ENCODE measurements at places on chromosomes 4 and X.
A peak's percentile ranks its signal among the peaks of the same experiment; 100 is the strongest.

GRCh38 chrX:113512700-113513395, 672.2 kb upstream of the AMOT start:
- no peak for DNase-seq

DNA sequence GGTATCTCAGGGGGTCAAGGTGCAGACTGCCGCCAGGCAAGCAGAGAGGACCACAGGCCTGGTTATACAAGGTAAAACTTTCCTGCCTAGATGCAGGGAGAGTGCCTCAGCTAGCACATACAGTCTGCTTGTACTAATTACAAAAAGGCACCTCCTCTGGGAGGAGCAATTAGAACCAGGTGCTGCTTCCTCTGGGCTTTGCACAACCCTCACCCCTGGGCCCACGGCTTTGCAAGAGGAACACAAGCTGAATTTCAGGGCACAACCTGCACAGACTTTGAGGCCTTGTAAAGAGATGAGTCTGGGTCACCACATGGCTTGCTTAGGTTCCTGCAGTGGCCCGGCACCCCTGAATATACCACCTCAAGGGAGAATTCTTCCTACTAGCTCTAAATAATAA, 9.2 kb upstream of the CITED1 start:
- no peak for DNase-seq

GRCh38 chrX:151815398-151815797, 80.9 kb downstream of the CNGA2 start:
- DNase-seq: no peak

DNA sequence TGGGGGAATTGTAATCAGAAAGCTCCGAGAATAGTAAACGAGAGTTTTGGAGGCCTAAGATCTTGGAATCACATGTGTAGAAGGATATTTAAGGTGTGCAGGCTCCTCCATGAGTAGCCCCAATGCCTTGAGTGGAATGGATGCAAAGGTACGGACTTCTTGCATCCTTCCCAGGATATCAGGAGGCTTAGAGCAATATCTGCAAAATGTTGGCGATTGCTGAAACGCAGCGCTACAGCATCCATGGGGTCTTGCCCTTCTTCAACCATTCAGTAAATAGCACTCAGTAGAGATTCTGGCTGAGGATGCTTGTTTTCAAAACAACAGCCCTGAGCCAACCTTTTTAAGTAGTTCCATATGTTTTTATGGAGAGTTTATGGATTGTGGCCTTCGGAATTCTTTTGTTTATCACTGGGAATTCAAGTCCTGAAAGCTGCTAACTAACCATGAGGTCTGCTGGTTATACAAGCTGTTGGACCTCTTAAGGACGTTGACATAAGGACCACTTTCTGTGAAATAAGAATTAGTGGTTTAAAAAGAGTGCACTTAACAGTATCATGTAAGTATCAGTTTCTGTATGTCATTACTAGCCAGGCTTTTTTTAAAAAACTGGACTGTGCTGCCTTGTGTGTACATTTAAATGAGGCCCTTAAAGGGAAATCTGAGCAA, 228.8 kb upstream of the PGRMC2 start:
- DNase-seq: no peak

GRCh38 chrX:154038656-154039055, 19.0 kb upstream of the IRAK1 start:
- no peak for DNase-seq

GRCh38 chrX:46165411-46165810, 379.8 kb downstream of the ZNF674 start:
- DNase-seq: no peak

DNA sequence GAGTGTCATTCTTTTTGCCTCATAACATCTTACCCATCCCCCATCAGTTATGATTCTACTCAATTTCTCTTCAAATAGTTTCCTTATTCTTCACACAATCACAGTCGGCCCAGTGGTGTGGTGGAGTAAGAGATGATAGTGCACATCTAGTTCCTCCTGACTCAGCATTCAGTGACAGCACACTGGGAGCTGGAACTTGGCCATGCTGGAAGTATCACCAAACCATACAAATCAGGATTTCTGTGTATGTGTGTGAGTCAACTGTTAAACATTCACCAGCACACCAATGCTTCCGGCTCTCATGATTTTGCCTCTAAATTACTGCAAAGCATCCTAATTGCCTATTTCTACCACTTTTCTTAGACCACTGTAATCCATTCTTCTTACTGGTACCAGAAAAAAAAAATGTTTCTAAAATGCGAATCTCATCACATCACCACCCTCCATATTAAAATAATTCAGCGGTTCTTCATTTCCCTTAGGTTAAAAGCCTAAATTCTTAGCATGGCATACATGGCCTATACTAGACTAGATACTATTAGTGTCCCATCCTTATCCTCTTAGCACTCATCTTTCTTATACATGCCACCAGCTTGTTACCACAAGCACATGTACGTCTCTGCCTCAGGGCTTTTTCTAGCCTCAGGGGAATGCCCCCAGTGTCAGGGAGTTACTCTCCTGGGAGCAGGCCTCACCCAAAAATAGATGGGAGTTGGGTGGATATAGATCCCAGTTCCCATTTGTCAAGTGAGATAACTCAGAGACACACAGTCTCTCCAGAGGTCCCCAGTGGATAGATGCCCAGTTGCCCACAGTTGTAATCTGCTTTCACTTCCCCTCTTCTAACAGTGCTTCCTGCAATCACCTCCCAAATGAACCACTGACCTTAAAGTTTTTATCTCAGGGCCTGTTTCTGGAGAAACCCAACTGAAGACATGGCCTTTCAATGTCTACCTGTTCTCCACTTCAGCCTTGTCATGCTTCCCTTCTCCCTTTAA, 49.2 kb upstream of the DDX53 start:
- DNase-seq: no peak

DNA sequence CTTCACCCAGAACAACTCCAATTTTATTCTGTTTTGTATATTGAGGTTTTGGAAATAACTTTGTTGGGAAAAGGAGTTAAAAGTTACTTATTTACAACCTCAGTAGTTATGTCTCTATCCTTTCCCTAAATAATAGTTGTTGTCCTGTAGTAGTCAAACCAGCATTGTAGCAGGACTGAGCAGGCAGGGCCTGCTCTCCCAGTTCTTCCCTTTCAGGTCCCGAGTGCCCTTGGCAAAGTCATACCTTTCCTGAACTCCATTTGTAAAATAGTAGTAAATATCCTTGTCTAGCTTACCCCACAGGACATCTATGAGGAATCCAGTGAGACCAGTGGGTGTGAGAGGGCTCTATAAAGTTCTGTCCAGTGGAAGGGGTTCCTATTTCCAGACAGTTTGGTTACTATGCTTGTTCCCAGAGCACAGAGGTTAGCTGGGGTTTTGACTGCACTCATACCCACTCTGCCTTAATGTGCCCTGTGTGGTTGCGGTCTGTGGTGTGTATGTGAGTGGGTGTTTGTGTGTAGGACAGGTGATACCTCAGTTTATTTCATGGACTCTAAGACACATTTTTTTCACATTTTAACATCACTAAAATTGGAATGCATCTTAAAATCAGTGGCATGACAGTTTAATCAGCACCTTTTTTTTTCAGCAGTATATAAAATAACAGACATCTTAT, 136.3 kb downstream of the AMMECR1 start:
- DNase-seq: no peak

- no peak for DNase-seq
Observed at GRCh38 chr4:72318421-72319170, 250.4 kb downstream of the ADAMTS3 start.

- DNase-seq: peak; percentile 82
Observed at GRCh38 chrX:1246816-1247215, 21.8 kb upstream of the CSF2RA start.

DNA sequence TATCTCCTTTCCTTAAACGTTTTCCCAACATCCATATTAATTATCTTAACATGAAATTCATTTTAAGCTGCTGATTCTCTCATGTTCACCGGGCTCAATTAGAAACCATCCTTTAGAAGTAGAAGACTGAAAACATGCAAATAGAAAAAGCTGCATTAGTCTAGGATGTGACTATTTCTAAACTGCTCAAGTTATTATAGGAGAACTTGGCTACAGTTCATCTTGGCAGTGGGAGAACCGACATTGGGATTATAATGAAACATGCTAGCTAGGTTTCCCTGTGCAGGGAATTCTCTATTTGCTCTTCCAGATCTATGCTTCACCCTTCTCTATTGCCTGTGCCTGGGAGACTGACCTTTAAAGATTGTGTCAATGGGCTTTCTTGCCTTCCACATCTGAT, 151.0 kb upstream of the PPARGC1A start:
- DNase-seq: no peak

DNA sequence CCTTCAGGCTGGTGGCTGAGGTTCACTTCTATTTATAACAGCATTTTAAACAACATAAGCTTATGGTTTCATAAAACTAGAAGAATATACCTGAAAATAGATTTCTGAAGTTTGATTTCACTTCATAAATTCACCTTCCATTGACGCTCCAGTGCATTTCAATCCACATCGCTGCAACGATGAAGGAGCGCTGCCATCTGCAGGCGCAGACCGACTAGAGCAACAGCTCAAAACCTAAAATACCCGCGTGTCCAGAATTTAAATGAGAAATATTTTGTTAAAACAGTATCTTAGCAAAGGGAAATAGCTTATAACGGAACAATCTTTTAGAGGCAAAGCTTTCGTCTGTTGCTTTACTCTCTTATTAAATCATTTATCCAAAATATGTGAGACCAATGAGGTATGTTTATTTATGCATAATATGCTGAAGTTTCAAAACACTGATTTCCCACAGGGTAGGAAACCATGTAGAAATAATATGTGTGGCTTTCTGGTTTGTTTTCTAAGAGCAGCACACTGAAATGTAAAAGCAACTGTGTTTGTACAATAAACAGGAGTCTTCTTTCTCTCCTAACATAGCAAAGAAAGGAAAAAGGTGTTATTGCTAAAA, 816.4 kb upstream of the FRG1 start:
- DNase-seq: no peak

DNA sequence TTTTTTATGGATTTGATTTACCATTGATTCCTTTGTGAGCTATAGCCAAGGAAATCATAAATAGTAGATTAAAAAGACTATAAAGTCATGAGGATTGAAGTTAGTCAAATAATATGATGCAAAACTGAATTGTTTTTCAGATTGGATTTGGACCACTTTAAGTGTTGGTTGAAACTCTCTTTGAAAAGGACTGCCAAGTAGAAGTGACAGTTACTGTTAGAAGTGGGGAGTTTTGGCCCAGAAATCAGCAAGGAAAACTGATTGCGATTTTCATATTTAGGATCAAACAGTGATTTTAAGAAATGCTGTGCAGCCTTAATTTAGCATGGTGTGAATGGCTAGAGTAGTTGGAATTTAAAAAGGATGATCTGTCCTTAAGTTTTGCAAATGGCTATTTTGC, 4.9 kb downstream of the ADGRL3 start:
- no peak for DNase-seq

DNA sequence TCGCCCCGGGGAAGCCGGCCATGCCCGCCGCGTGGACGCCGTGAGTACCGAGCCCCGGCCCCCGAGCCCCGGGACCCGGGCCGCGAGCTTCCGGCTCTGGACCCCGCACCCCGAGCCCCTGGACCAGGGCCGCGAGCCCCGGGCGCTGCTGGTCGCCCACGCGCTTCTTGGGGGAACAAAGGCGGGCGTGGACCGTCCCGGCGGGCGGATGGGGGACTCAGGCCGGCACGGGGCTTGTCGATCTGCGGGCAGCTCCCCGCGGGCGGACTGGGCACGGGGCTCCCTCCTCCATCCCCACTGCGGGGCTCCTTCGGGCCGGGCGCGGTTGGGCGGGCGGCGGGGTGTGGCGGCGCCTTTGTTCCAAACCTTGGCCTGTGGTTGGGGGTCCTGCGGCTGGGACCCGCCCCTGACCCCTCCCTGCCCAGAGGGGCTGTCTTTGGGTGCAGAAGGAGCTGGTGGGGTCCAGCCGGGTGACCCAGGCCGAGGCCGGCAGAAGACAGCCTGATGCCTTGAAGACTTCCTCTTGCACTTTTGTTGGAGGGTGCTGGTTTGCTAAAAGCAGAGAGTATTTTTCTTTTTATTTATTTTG, 25.2 kb upstream of the ADD1 start:
- DNase-seq: no peak

DNA sequence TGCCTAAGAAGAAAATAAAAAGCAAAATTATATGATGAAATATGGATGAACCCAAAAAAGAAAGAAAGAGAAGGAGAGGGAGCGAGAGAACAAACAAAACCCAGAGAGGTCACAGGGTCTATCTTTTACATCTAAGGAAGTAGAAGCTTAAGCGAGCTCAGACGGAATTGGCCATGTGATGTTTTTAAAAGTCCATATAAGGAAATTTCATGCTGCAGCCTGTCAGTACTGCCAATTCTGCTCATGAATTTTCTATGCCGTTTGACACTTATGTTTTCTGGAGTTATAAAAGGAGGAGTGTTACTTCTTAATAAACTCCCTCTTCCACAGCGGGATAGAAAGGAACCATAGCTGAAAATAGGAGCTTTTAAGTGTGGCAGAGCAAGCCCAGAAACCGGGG, 32.9 kb upstream of the DCX start:
- no peak for DNase-seq

DNA sequence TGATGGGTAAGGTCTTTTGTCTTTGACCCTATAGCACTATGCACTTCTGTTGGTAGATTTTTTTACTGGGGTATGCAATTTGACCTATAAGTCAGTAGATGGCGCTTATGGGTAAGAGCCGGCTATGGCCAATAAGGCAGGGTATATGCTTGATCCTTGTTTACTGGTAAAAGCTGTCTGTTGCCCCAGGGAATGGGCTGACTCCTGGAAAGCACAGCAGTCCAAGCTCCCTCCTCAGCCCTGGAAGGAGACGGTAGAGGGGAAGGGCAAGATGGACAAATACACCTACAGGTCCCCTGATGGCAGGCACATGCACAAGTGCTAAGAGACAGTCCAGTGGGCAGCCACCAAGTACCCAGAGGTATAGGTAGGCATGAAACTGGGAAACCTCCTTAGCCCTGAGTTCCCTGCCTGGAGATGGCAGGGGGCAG, 63.7 kb downstream of the ADAMTS3 start:
- no peak for DNase-seq

DNA sequence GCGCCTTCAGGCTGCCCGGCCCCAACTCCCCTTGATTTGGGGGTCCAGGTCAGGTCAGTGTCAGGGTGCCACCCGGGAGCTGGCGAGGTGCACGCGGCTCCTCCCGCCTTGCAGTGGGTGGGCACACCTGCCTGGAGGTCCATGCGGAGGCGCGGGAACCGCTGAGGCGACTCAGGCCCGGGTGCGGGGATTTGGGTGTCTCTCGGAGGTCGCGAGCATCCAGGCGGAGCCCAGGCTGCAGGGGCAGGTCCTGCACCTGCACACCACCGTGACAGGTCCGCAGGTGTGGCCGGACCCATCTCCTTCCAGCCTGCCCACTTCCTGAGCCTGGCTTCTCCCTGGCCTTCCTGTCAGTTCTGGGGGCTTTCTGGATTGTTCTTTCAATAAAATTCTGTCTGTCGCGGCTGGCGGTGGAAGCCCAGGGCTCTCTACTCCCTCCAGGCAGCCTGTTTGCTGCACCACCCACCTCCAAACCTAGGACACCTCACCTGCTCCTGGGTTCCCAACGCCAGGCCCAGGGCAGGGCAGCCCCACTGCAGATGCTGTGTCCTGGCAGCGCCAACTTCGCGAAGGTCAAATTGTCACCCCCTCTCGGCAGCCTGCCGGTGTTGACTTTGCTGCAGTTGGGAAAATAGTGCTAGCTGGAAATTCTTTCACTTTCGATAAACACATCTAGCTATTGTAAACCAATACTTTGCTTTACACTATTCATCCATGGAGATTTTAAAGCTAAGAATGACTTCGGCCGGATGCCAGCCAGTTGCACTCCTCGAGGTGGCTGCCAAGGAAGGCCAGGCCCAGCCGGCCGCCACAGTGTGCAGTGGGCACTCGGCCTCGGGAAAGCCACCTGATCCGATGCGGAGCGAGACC, 35.9 kb downstream of the FGFRL1 start:
- no peak for DNase-seq
